Stimulated activated CD4-positive, alpha-beta T cell treated with anti-CD3 and anti-CD28 coated beads, TNF-alpha, amount 100 ng/mL, for 48 hours (primary cell): ENCODE measurements at places on chromosomes 11 and 22.

DNA sequence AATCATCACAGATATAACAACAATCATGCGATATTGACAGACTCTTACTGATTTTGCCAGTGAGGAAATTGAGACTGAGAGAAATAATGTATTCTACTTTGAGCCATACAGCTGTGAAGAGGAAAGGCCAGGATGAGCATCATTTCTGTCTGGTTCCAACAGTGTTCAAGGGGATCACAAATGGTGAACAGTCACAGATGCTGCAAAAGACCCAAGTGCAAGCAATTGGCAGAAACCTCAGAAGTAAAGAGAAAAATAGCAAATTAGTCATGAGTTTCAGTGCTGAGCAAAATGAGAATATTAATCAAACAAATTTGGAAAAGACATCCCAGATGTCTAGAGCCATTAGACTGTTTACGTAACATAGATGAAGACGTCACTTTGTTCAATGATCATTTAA, 114.1 kb downstream of the RAB38 start:
- DNase-seq = no peak

DNA sequence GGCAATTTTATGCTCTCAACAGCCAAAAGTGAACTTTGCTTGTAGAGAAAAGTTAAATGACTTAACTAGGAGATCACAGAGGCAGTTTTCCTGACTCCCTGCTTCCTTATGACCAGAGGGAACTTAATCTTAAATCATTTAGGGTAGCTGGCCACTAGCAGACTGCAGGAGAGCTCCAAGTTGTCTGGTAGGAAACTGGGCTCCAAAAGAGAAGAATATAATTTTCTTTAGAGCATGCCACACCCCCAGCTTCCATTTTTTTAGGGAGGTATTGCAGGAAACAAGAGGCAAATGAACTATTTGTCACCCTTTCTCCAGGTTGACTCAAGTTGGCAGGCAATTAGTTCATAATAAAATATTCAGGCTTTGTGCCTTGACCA, 2.6 kb downstream of the METTL15 start:
- no peak for DNase-seq

DNA sequence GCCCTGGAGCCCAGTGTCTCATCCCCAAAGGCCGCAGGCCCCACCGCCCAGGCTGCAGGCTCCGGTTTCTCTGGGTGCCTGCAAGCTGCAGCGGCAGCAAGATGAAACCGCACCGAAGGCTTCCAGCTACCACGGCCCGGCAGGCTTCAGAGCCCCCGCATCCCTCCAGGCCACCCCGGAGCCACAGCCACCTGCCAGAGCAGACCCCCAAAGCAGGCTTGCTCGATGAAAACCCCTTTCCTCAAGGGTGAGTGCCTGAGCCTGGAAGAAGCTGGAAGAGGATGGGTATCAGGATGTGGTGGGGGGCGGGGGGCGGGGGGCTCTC, 24.5 kb upstream of the GNB1L start:
- no peak for DNase-seq

GRCh38 chr11:13126430-13126829, 117.3 kb downstream of the RASSF10 start:
- DNase-seq = no peak

DNA sequence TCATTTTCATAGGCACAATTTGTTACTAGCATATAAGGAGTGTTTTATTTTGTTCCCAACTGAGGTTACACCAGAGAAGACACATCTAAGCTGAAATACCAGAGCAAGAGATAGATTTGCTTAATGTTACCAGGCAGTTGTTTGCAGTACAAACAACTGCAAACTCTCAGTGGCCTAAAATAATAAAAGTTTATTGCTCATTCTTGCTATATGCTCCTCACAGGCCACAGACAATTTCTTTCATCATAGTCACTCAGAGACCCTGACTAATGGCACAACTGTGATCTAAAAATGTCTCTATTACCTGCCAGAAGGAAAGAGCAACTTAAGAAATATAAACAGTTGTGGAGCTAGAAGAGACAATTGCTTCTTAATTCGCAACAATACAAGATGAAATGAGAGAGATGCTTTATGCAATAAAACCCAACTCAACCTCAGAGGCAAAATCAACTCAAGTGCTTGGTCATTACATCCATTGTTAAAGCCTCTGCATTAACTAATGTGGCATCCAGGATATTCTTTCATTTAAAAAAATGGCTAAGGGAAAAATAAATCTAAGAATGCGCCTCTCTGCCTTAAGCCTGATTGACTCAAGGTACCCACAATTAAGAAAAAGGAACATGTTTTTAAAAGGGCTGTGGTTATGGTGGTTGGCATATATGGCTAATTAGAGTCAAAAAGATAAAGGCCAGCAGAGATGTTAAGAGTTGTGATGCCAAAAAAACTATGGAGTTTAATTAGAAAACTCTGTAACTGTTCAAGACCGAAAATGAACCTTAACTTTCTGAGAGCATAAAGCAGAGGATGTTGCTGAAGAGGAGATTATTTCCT, 103.7 kb downstream of the CD44 start:
- DNase-seq = no peak

DNA sequence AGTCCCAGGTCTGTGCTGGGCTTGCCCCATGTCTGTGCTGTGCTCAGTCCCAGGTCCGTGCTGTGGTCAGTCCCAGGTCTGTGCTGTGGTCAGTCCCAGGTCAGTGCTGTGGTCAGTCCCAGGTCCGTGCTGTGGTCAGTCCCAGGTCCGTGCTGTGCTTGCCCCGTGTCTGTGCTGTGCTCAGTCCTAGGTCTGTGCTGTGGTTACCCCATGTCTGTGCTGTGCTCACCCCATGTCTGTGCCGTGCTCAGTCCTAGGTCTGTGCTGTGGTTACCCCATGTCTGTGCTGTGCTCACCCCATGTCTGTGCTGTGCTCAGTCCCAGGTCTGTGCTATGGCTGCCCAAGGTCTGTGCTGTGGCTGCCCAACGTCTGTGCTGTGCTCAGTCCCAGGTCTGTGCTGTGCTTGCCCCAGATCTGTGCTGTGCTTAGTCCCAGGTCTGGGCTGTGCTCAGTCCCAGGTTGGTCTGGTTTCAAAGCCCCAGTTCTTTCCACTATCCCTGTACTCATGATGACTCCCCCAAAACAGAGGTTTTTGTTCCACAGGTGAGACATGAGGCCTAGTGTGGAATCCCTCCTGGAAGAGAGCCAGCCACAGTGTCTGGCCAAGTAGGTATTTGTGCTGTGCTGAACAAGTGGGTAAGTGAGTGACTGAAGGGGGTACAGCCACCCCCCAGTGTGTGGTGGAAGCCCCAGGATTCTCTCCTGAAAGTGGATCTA, 34.8 kb downstream of the IRAG1 start:
- no peak for DNase-seq

GRCh38 chr22:21837248-21837979, 30.0 kb downstream of the MAPK1 start:
- DNase-seq = no peak

- DNase-seq = no peak
Observed at GRCh38 chr22:24119476-24119875, 61.8 kb upstream of the SUSD2 start.

GRCh38 chr22:49036513-49036912, 791.2 kb downstream of the BRD1 start:
- no peak for DNase-seq

- no peak for DNase-seq
Observed at GRCh38 chr11:122100037-122100755, 15.8 kb downstream of the BLID start.

DNA sequence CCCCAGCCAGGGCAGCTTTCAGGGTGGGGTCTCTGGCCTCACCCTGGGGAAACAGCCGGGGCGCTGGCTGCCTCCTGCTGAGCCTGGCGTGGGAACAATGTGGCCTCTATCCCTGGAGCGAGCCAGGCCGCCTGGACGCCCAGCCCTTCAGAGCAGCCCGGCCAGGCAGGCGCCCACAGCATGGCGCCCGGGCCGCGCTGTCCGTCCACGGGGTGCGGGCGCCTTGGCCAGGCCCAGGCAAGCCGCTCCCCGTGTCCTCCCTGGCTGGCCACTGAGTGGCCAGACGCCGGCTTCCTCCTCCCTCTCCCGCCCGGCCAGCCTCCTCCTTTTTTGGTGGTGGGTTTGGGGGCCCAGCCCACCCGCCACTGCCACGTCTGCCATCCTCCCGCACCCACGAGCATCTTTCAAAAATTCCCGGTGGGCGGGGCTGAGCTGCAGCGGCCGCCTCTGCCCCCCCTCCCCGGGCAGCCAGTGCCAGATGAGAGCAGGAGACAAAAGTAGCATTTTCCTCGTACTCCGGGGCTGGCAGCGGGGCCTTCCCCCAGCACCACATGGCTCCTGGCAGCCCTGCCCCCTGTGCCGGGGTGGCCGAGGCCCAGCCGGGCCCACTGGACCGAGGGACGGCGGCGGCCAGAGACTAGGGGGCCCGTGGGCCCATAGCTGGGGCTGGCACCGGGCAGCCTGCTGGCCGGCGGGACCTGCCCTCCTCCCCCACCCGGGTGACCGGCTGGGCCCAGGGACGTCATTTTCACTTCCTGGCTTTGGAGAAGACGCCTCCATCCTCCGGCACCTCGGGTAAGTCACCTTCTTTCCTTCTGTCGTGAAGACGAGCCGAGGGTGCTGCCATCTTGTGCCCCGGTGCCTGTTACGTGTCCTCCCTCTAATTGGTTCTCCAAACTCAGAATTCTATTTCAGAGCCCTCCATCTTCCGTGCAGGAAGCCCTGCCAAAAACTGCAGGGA, 70.2 kb upstream of the PPARA start:
- no peak for DNase-seq

DNA sequence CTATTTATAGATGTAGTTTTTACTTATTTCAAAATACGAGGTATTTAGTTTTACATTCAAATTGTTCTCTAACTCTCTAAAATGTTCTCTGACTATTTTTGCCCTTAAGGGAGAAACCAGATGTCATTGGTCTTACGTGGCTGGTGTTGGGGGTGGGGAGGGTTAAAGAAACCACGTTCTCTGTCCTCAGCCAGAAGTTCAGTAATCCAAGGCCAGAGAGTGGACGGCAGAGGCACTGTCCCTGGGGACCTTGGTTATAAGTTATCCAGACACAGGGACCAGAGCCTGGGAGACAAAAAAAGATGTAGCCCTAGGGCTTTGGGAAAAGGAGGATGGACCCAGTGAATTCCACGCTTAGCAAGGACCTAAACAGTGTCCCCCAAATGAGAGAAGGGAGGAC, 706 bp upstream of the OR51E1 start:
- no peak for DNase-seq

GRCh38 chr11:20671856-20672546, 2.6 kb downstream of the NELL1 start:
- DNase-seq = no peak

DNA sequence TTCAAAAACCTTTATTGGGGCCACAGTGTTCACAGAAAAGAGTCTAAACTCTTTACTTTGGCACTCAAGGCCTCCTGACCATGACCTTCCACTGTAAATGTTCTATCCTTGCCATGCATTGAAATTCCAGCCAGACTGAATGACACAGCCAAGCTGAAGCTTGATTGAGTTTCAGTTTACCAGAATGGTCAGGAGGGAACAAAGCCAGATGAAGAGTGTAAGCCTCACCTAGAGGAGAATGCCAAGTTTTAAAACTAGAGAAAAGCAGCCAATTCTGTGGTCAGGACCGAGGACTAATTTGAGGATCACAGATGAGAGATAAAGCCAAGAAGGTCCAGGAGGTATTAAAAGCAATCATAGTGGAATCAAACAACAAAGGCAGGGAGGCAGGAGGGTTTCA, 215.3 kb downstream of the KCNA4 start:
- DNase-seq = no peak

DNA sequence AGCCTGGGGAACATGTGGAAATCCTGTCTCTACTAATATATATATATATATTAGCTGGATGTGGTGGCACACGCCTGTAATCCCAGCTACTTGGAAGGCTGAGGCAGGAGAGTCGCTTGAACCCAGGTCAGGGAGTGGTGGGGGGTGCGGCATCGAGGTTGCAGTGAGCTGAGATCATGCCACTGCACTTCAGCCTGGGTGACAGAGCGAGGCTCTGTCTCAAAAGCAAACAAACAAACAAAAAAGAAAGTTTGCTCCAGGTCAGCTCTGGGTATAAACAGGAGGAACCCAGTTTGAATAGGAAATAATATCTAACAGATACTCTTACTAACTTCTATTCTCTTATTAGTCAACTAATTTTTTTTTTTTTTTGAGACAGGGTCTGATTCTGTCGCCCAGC, 34.3 kb upstream of the CECR2 start:
- DNase-seq = no peak

DNA sequence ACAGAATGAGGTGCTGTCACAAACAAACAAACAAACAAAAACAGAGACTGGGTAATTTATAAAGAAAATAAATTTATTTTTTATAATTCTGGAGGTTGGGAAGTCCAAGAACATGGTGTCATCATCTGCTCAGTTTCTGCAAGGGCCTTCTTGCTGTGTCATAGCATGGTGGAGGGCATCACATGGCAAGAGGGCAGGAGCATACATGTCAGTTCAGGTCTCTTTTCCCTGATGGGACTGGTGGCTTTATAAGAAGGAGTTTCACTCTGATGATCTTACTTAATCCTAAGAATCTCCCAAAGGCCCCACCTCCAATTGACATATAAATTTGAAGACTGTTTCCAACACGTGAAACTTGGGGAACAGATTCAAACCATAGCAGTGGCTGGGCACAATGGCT, 135.7 kb downstream of the NECTIN1 start:
- DNase-seq = no peak

GRCh38 chr11:117731722-117732290, 65.2 kb downstream of the DSCAML1 start:
- no peak for DNase-seq

DNA sequence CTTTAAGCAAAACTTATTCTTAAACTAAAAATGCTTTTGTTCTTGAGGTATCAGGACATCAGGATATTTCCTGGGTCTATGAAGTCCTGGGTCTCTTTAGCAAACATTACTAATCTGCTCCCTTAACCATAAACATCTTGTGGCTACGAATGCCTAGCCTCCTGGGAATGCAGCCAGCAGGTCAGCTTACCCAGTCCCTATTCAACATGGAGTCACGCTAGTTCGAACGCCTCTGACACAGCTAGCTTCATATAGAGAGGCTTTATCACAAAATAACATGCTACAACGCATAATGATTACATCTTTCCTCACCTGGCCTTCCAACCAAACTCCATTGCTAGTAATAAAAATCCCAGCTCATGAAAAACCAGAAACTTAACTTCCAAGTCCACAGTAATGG, 17.5 kb upstream of the FIBIN start:
- no peak for DNase-seq
